AG04449 (cell line): ENCODE measurements at places on chromosomes 1 and 21.

GRCh38 chr1:230464671-230465070 is 38.5 kb upstream of the PGBD5 start:
- DNase-seq, result no peak

DNA sequence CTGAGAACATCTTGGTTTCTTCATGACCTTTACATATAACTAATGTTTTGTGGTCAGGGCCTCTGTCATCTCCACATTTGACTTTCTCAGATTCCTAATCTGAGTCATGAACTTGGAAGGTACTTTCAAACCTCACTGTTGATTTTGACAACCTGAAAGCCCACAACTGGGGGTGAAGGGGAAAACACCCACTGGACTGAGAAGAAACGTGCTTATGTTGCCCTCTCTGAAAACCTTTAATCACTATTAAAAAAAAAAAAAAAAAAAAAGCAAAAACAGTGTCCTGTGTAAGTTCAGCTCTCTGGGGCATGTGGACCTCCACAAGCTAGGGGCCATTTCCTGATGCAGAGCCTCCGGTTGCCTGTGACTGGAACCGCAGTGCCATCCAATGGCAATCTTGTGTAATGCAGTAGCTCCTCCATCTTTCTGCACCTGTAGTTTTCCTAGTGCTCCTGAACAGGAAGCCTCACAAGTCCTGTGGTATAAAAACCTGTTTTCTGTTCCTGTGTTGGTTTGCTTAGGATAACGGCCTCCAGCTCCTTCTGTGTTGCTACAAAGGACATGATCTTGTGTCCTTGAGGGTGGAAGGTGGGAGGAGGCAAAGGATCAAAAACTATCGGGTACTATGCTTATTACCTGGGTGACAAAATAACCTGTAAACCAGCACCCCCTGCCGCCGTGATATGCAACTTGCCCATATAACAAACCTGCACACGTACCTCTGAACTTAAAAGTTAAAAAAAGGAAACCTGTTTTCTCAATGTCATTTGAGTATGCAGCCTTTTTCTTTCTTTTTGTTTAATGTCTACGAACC is 124.5 kb downstream of the ZNF648 start:
- DNase-seq, result no peak

DNA sequence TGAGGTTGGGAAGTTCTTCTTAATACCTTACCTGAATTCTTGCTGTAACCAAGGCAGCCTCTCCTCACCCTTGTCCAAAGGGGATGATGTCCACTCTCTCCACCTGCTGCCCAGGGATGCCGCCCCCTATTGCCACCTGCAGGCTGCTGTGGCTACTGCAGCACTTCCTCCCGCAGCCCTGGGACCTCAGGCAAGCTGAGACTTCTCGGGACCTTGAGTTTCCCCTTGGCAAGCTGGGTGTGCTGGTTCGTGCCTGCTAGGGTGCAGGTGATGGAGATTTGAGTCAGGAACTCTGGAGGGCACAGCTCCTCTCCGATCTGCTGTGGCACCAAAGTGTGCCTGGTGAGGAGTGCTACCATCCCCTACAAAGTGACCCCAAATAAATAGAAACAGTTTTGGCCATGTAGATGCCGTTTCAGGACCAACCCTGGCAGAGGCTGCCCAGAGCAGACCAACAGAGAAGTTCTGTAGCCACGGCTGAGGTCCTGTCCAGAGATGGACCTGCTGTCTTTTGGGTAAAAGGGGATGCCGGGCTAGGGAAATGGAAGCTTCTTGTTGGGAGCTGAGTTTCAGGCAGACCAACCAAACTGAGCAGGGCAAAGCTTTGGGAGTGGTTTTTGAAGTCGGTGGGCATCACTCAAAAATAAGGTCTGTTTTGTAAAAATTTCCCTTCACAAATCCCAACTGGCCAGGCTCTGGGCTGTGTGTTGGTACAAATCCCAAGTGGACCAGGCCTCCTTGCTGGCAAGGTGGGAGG is 31.7 kb downstream of the RUNX3 start:
- DNase-seq, result no peak

DNA sequence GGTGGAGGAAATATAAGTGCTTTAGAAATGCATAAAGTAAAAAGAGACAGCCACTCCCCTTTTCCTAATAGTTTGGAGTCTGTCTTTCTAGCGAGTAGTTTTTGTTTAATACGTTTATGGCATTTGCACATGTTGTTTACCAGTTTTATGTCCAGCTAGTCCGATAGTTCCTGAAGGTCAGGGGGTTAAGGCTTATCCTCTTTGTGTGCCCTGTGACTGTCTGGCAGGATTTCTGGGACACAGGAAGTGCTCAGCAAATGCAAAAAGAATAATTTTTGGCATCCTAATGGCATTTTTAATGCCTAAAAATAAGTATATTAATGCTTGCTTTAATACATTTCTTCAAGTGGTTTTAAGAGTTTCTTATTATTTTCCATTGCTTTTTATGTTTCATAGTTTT is 58.4 kb downstream of the DYRK1A start:
- no peak for DNase-seq

- no peak for DNase-seq
These were observed 397.1 kb upstream of the VAMP3 start for GRCh38 chr1:7373876-7374562.

DNA sequence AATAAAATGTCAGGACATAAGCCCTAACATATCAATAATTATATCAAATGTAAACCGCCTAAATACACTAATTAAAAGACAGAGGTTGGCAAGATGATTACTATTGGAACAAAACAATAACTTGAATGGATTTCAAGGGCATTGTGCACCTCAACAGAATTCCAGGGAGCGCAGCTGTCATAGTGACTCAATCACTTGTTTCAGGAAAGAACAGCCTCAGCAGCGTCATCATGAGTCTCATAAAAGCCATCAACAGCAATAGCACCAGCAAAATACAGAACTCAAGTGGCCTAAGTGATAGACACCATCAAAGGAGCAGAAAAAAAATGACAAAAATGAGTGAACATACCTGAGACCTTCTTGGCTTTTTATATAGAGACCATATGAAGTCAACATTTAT is 632.7 kb upstream of the NR5A2 start:
- DNase-seq, result no peak

DNA sequence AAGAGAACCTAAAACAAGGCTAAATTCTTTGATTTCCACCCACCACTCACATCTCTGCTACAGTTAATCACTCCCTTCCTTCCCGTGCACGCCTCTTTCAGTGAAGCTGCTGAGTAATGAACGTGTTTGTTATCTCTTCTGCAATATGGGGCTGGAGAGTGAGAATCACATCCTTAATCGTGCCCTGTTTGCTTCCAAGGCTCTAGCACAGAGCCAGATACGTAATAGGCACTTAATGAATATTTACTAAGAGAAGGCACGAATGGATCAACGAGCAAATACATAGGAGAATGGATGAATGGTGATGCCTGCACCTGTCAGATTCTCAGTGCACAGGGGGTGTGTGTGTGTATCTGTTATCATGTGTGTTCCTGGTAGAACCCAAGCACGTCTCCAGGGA is 22.1 kb upstream of the FAM43B start:
- DNase-seq, result no peak

- peak; percentile 40 for DNase-seq
These were observed 73.2 kb upstream of the ADGRL4 start for GRCh38 chr1:79079770-79080169.

DNA sequence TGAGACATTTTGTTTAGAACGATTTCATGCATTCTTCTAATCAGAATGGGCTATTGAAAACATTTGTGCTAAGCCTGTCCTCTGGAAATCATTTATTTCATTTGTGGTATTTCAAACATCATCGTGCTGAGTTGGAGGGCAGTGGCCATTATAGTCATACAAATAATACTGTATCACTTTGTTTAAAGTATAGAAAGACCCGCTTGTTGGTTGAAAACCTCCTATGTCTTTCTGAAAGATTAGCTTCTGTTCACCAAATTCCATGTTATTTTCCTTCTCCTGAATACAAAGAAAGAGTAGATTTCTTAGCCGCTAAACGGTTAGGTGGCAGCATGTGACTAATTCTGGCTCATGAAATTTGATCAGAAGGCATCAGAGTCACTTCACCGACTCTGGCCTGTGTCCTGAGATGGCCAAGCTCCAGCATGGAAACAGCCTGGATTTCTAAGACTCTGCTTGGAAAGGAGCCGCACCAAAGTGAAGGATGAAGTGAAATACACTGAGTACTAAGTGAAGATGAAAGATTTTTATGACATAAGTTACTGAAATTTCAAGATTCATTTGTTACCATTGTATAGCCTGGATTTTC is 355.1 kb downstream of the USP25 start:
- DNase-seq, result no peak

- no peak for DNase-seq
These were observed 124.3 kb downstream of the DISC1 start for GRCh38 chr1:231750818-231751362.

DNA sequence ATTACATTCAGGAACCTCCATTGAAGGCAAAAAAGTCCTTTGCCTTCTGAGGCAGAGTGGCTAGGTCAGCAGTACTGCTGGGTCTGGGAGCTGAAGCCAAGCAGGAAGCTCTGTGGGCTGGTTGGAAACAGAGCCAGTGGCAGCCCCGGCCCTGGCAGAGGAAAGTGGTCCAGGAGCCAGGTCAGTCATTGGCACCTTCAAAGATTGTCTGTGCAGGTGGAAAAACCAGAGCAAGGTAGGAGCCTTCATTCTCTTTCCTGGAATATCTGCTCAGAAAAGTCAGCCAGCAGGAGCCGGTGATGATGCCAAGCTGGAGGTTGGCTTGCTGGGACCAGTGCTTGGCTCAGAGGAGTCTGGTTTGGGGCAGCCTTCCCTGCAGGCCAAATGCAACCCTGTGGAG is 12.5 kb upstream of the DISP3 start:
- no peak for DNase-seq

- no peak for DNase-seq
These were observed 35.8 kb downstream of the FMO3 start for GRCh38 chr1:171126504-171126903.

DNA sequence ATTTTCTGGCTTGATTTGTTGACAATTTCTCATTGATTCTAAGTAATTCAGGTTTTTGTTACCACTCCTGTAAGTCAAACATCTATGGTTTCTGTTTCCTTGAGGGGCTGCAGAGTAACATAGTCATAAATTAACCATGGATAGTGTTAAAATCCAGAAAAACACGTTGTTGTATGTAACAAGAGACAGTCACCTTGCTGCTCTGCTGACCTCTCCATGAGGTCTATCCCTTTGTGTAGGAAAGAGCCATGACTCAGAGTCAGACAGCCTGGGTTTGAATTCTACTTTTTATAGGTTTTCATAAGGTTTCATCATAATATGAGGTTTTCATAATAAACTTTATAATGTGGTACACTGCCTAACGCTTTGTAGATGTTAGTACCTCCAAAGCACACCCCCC is 27.6 kb upstream of the NBL1 start:
- no peak for DNase-seq

- DNase-seq, result no peak
These were observed 7.0 kb downstream of the CLCN6 start for GRCh38 chr1:11813021-11813420.

DNA sequence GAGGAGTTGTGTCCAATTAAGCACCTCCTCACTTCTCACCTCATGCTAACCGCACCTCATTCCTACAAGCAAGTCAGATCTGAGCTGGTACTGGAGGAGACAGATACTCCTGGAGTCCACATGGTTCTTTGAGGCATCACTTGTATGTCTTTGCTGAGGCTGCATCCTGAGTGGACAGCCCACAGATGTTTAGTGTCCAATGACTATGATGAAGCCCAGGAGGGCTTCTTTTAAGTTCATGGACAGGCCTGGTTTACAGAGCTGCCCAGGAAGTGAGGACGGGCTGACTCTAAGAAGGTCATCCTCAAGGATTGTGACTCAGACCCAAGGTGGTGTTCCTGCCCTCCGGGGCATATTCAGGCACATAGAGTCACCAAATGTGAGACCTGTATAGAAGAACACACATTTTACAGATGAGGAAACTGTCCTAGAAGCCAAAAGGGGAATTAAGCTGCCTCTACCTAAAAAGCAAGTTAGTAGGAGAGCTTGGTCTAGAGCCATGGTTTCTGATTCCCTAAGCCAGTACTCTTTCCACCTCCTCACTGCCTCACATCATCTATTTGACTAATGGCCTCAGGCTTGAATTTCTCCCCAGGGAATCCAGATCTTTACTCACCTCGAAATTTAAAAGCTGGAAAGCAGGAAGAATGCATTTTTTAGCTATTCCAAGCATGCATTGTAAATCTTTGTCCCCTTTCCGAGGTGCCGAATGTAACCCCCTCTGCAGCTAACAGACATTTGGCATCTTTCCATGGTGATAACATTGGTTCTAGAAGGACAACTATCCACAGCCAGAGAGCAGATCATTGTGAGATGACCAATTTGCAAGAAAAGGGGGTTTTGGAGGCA is 228.1 kb downstream of the OMA1 start:
- DNase-seq, result no peak

GRCh38 chr1:85137660-85138059 is 63.2 kb downstream of the SYDE2 start:
- no peak for DNase-seq

DNA sequence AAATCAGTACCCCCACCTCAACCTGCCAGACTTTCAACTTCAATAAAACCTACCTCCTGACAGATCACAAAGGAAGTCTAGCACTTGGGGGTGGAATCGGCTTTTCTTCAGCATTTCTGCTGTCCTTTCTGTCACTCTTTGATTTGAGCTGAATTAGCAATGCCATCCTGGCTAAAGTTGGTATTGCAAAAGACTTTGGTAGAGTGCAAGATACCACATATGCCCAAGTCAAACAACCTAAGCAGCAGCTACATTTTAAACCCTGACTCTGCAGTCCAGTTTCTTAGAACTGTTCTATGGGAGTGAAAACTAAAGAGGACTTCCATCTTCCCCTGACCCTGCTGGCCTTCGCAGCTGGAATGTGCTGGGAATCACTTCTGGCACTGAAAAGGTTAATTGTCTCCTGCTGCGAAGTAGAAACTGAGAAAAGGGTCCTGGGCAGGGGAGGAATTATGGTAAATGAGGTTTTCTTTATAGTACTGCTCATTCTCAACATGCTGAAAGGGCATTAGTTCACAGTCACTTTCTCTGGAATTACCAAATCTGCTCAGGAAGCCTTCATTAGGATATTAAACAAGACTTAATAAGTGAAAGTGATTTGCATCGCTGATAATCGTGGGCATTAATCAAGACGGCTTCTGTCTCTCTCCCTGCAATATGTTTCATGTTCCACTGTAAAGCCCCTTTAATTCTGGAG is 126.2 kb upstream of the SMYD2 start:
- no peak for DNase-seq

- DNase-seq, result no peak
These were observed 412.6 kb upstream of the RUNX1 start for GRCh38 chr21:35461700-35462099.

- DNase-seq, result peak; percentile 91
These were observed 24.4 kb downstream of the TBX15 start for GRCh38 chr1:118963456-118964430.

DNA sequence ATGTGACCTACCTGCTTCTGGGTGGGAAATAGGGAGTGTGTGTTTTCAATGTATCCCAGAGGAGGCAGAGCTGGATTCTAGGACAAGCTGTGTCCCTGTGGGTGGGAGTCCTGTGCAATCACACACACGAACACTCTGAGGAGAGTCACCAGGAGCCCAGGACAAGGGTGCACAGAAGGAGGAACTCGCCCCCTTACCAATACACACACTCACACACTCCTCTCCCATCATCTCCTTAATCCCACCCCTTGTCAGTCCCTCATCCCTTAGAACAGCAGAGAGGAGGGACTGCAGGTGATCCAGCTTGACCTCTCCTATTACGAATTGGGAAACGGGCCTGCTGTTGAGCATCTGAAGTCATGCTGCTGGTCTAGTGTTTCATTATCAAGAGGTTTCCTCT is 8.5 kb upstream of the MYBPHL start:
- DNase-seq, result no peak
